ENCODE measurements at places on chromosomes 16 and 17.

GRCh38 chr16:81403601-81404391 lies 40.8 kb upstream of the CMIP start:
- DNase-seq: peak; percentile 31

GRCh38 chr16:16122264-16122663 lies 101.0 kb downstream of the ABCC6 start:
- DNase-seq: no peak

DNA sequence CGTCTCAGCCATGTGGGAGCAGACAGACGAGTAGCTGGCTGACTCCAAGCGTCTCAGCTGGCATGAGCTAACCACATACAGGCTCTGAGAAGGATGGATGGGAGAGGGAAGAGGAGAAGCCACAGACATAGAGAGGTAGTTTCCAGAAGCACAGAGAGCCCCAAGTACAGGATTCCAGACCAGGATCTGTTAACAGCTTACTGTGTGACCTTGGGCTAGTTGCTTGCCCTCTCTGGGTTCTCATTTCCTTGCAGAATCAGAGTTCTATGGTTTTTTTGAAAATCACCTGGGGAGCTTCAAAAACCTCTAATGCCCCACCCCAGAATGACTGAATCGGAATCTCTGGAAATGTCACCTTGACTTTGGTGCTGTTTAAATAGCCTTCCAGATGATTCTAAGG lies 60.2 kb downstream of the ABCC6 start:
- no peak for DNase-seq

DNA sequence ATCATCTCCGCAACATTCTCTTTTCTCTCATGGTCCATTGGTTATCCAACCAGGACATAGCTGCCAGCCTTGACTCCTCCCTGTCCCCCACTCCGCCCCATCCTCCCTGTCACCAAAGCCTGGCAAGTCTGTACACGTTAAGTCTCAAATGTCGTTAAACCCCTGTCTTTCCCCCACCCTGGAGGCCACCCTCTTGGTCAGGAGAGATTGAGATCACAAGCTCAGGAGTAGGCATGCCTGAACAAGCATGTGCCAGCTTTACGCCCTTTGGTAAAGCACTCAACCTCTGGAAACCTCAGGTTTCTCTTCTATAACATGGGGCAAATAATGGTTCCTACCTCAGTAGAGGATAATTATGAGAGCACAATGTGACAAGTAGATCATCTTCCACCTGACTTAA lies 38.1 kb upstream of the CCL1 start:
- DNase-seq: no peak

- no peak for DNase-seq
Observed at GRCh38 chr16:83689385-83689831, 118.4 kb upstream of the HSBP1 start.

DNA sequence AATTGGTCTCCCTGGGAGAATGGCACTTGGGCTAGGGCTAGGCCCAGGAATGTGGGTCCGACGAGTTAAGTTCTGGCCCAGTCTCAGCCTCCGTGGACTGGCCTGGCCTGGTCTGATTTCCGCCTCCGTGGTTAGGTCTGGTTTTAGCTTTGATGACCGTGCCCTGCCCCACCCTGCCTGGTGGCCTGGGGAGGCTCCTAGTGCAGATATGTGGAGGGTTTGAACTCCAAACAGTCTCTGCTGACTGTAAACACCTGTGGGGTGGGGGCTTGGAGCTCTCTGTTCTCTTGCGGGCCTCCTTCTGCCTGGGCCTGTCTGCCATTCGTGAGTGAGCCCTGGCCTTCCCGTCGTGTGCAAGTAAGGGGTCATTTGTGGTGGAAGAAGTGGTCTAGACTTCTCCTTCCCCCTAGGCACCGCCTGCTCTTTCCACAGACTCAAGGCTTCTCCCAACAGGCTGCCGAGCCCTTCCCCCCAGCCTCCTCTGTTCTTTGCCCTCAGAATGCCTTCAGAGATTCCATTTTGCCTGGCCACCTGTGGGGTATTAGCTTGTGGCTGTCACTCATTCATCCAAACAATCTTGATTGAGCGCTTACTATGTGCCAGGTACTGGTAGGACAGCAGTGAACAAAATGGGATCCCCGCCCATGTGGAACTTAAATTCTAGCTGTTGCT lies 1.6 kb downstream of the ATP6V0C start:
- DNase-seq: no peak

DNA sequence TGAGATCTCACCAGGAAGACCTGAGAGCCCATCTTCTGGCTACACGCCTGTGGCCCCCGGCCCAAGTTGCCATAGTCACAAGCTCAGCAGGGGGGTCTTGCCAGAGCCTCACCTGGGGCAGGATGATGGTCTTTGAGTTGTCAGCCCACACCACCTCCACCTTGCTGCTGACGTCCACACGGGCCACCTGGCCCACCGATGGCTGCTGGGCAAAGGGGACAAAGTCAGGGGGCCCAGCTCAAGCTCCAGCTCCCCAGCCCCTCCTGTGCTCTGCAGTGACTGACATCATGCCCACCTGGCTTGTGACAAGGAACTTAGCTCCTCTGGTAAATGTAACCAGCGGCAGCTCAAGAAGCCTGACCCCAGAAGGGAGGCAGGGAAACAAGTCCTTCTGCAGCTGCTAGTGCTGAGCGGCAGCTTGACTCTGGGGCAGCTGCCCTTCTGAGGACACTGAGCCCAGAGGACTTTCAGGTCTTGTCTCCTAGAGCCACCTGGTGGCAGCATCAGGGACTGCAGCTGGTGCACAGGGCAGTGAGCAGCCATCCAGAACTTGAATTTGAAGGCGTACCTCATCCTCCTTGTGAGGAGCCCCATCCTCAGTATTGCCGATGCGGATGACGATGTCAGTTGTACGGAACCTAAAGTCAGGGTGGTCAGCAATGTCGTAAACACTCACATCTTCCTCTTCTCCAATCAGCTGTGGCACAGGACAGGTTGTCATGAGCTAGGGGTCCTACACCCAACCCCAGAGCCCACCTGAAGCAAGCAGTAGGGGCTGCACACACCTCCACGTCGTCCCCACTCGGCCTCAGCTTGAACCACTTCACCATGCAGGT lies 13.5 kb downstream of the SPHK1 start:
- DNase-seq: peak; percentile 71

- DNase-seq: no peak
Observed at GRCh38 chr16:77876776-77877175, 88.4 kb downstream of the VAT1L start.

DNA sequence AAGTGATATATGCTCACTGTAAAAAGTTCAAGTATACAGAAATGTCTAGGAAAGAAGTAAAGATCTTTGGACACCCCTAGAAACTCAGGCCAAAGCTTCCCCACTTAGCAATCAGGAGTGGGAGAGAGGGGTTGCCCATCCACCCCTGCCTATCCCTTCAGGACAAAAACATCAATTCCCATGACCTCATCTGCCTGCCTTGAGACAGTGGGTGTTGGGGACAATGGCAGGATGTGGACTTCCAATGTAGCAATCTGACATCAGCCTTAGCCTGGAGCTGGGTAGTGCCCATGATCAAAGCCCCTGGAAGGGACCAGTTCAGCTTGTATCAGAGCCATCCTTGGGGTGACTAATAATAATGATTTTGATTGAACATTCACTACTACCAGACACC lies 18.1 kb downstream of the ITPRIPL2 start:
- no peak for DNase-seq

GRCh38 chr17:57401556-57402488 lies 145.5 kb downstream of the MSI2 start:
- DNase-seq: no peak

DNA sequence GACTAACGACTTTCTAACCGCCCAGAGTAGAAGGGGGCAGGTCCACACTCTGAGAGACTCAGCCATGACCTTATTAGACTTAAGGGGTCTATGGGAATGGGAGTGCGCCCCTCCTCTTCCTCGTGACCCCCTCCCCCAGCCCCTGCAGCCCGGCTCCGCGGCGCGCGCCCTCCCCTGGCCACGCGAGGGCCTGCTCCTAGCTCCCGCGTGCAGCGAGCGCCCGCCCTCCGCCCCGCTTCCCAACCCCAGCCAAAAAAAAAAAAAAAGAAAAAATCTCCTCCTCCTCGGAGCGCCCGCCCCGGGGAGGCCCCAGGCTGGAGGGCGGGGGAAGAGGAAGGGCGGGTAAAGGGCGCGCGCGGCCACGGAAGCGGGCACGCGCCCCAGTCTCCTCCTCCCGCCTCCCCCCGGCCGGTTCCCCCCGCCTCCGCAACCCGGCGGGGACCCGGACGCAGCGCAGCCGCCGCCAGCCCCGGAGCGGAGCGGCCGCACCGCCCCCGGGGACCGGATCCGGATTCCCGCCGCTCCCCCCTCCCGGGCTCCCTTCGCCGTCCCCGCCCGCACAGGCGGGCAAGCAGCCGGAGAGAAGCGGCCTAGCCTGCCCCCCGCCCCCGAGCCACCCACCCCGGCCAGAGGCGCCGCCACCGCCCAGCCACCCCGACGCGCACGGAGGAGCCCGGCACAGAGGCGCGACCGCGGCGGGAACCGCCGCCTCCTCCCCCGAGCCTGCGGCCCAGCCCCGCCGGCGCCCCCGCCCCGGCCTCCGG lies 949 bp downstream of the UBTF start:
- peak; percentile 75 for DNase-seq

- DNase-seq: no peak
Observed at GRCh38 chr16:13937411-13937810, 17.5 kb downstream of the ERCC4 start.

DNA sequence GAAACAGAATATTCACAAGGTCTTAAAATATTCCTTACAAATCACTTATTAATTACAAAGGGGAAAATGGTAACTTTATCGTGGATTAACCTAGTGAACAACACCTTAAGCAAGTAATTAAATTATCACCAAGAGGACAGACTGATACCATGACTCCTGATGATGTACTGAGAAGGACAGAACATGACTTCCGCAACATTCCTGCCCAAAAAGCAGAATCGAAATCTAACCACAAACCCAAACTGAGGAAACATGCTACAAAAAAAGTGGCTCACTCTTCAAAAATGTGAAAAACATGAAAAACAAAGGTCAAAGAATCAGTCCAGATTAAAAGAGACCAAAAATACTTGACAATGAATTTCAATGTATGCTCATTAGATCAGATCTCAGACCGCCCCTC lies 151.5 kb downstream of the AATF start:
- DNase-seq: no peak

GRCh38 chr16:50697881-50698767 lies 4.7 kb downstream of the NOD2 start:
- DNase-seq: no peak
